ENCODE measurements at places on chromosomes 2 and 18.

DNA sequence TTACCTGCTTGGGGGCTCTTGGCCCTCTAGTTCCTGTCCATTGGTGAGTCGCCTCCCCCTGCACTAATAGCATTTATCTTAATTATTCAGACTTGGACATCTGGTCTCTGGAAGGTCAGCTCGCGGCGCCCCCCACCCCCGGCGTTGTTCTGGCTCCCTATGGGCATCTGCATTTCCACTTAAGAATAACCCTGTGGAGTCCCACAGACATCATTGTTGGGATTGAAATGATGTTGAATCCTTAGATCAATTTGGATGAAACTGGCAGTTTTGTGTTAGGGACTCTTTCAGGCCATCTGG, 313.8 kb upstream of the HS6ST1 start:
- no peak for DNase-seq

DNA sequence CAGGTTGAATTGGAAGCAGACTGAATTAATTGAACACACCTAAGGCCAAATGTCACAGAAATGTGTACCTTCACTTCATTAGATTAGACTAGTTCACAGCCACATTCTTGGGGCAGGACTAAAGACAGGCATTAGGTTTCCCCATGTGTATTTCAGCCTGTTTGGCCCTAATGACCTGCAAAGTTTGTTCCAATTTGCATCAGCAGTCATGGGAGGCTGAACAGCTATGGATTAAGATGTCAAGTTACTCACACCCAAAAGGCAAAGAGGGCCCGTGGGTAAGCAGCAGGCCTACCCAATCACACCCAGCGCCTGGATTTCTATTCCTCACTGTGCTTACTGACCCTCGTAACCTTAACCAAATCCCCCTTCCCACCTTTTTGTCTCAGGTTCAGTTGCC, 99.6 kb upstream of the RIOK3 start:
- no peak for DNase-seq

- no peak for DNase-seq
These were observed 20.5 kb downstream of the LNPK start for GRCh38 chr2:175981551-175981950.

DNA sequence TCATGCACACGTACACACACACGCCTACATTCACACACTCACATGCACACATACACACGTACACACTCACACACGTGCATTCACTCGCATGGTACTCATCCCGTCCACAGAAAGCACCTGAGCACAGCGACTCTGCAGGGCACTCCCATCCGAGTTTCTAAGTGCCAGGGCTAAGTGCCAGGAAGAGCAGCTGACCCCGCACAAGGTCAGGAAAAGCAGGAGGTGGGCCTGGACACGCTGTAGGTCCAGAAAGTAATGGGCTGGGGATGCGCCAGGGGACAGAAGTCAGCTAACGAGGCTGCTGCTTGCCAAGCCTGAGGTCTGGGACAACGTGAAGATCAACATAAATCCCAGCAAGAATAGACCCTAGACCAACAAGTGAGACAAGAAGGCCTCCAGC, 15.8 kb downstream of the ADI1 start:
- DNase-seq = no peak

- DNase-seq = no peak
These were observed 21.5 kb downstream of the KCTD1 start for GRCh38 chr18:26526966-26527234.

Measured in occipital lobe (tissue), 3 donors.